ENCODE measurements at places on chromosomes 1 and 21. TPM values are rescaled to one million over a fixed set of nuclear protein-coding genes. Genes with fewer than 3 reads are reported as not detected.

CLCA2 gene
- 5.3 TPM for total RNA-seq

SLC16A4 gene
- 76.0 TPM for total RNA-seq

GNG12 gene
- total RNA-seq: 204 TPM

PRKAA2 gene
- total RNA-seq: 0.88 TPM

DNA sequence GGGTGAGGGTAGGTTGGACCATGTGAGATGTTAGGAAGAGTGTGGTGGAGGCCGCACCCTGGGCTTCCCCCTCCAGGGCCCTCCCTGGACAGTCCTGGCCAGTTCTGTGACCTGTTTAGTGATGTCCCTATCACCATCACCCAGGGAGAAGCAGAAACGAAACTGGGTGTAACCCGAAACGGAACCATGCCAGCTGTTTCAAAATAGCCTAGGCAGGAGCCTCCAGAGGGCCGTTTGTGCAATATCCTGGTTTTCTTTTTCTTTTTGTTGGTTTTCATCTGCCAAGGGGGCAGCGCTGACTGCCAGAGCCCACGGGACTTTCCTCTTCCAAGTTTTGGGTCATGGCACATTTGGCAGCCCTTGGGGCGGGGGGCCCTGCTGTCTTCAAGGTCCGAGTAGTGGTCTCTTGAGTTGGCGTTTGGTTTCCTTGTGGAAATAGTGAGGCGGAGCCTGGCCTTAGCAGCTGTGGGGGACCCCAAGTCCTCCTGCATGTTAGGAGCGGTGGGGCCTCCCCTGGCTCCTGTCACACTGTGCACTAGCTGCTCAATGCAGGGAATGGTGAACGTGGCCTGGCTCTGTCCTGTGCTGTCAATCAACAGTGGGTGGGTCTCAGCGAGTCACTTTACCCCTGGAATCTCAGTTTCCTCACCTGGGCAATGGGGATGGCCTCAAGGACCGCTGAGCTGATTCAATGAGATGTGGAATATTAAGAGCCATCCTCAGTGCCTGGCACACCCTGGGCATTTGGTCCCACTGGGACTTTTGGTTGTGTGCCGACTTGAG, 90.7 kb downstream of the ARHGEF10L start:
- H3K36me3 ChIP-seq: peaks cover 32% of the 10 kb centered on the region
- peaks cover 37% of the 10 kb centered on the region for H3K4me1 ChIP-seq
- H3K4me3 ChIP-seq: peak overlapping the region; percentile 19
- no peak for DNase-seq
- no peaks in the 10 kb centered on the region for H3K27me3 ChIP-seq
- peak overlapping the region; percentile 28 for H3K27ac ChIP-seq

DNA sequence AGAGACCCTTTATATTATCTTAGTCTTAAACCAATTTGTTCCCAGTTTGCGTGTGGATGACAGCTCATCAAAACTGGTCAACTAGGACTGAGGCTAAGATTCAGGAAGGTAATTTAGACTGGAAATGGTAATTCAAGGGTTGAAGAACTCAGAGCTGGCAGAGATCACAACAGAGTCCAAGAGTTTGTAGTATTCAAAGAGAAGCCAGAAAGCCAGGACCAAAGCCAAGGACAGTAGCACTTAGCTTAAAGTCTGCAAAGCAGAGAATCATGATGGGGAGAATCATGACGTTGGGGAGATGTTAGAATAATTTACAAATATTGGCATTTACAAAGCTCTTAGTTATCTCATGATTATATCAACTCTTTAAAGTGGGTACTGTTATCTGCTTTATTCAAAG, 32.6 kb downstream of the RNF11 start:
- peaks cover 68% of the 10 kb centered on the region for H3K4me1 ChIP-seq
- peaks cover 20% of the 10 kb centered on the region for H3K36me3 ChIP-seq
- no peaks in the 10 kb centered on the region for H3K27me3 ChIP-seq
- H3K4me3 ChIP-seq: no peak overlapping the region

DNA sequence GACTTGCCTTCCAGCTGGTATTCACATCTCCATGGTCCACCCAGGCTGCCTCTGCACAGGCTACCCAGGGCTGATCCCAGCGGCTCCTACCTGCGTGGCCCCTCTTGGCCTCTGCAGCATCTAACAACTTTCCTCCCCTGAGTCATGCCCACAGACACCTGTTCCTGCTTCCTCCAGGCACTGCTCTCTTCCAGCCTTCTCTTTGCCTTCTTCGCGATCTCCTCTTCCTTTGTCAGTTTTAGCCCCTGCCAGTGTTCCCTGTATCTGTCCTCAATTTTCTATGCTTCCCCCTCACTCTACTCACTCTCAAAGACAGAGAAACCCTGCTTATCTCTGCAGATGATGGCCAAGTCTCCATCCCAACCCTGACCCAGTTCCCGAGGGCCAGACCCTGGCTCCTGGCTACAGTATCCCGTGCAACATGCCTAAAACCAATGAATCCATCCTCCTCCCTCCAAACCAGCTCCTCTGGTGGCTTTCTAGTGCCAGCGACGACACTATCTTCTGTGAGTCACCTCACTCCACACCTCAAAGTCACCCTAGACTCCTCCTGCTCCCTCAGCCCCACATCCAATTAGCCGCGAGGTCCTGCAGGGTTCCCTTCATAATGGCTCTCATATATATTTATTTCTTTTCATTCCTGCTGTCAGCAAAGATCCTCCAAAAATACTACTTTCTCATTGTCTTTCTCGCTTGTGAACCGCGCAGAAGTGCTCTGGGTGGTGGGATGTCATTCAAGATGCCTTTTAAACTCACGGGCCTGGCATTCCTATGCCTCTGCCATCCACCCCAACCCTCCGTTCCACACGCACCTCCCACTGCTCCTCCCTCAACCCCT, 259.2 kb downstream of the TOMM20 start:
- no peaks in the 10 kb centered on the region for H3K27me3 ChIP-seq
- no peaks in the 10 kb centered on the region for H3K36me3 ChIP-seq
- H3K27ac ChIP-seq: no peak overlapping the region

- H3K27me3 ChIP-seq: peaks cover 27% of the 10 kb centered on the region
- H3K4me1 ChIP-seq: peaks cover 10% of the 10 kb centered on the region
- no peaks in the 10 kb centered on the region for H3K36me3 ChIP-seq
- no peak overlapping the region for H3K4me3 ChIP-seq
Observed at GRCh38 chr21:36663033-36663855, 35.7 kb upstream of the SIM2 start.

- DNase-seq: no peak
- H3K4me3 ChIP-seq: no peak overlapping the region
- no peaks in the 10 kb centered on the region for H3K36me3 ChIP-seq
- no peak overlapping the region for H3K27ac ChIP-seq
- H3K27me3 ChIP-seq: no peaks in the 10 kb centered on the region
Observed at GRCh38 chr21:15324542-15324941, 259.7 kb upstream of the NRIP1 start.

DNA sequence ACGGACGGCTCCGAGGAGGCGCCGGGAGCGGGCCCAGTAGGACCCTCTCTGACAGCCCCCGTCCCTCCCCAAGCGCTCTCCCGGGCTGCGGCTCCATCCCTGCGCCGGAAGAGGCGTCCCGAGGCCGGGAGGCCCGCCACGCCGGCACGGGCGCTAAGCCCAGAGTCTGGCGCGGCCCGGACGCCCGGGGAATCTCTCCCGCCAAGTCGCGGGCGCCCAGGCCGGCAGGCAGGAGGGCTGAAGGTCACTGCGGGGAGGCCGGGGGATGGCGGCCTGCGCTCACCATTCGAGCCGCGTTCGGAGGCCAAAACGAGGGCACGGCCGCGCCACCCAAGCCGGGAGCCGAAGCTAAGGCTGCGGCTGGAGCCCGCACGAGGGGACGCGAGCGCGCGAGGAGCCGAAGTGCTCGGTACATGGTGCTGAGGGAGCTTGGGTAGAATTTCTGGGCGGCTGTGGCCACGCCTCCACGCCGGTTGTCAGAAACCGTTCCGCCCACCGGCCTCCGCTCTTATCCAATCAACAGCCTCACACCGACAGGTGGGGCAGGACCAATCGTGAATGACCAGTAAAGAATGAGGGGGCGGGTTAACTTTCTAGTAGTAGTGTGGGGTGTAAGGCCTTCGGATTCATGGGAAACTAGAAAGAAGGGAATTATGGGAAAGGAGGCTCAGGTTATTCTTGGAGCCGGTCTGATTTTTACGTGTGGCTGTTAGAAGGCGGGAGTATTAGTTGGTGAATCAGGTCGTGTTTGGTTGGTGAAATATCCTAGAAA, at the start of gene FH:
FH (minus strand) TSS at position 448 of the 772 bp plus-strand sequence; CDS start at position 415, 33 bp downstream.
- peaks cover 10% of the 10 kb centered on the region for H3K4me1 ChIP-seq
- peak within 1 kb of the TSS; percentile 90 for H3K4me3 ChIP-seq
- peaks cover 7% of the 10 kb centered on the region for H3K36me3 ChIP-seq
- H3K27me3 ChIP-seq: peaks cover 25% of the 10 kb centered on the region
- DNase-seq: peak; percentile 94

GRCh38 chr1:112358061-112358770, 37.8 kb upstream of the CTTNBP2NL start:
- H3K4me3 ChIP-seq: no peak overlapping the region
- DNase-seq: no peak
- H3K36me3 ChIP-seq: no peaks in the 10 kb centered on the region
- H3K27ac ChIP-seq: no peak overlapping the region
- peaks cover 20% of the 10 kb centered on the region for H3K4me1 ChIP-seq

GRCh38 chr21:33587792-33588484, 546 bp downstream of the DONSON start:
- peaks cover 8% of the 10 kb centered on the region for H3K36me3 ChIP-seq
- no peaks in the 10 kb centered on the region for H3K27me3 ChIP-seq
- DNase-seq: peak; percentile 87
- peak overlapping the region; percentile 95 for H3K4me3 ChIP-seq
- peak overlapping the region; percentile 92 for H3K27ac ChIP-seq

DNA sequence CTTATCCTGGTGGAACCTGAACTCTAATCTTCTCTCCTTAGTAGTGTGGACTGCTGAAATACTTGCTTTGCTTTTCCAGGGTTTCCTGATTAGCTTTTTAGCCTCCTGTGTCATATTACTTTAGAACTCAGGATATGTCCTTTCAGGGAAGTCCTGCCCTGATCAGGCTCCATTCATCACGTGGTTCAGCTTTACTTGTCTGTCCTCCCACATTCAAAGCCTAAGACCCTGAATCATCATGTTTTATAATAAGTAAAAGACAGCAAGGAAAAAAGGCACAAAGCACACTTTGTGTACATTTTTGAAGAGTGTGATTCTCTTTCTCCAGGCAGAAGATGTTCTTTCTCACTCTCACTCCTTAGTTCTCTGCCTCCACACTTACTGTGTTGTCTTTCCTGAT, 70.6 kb downstream of the PATJ start:
- H3K36me3 ChIP-seq: no peaks in the 10 kb centered on the region
- no peaks in the 10 kb centered on the region for H3K27me3 ChIP-seq
- DNase-seq: no peak
- H3K27ac ChIP-seq: no peak overlapping the region

- no peak overlapping the region for H3K27ac ChIP-seq
- no peak overlapping the region for H3K4me3 ChIP-seq
- DNase-seq: no peak
- no peaks in the 10 kb centered on the region for H3K4me1 ChIP-seq
- H3K36me3 ChIP-seq: no peaks in the 10 kb centered on the region
- peaks cover 2% of the 10 kb centered on the region for H3K27me3 ChIP-seq
Observed at GRCh38 chr1:182726912-182727311, 42.5 kb upstream of the RGS8 start.

- H3K27ac ChIP-seq: no peak overlapping the region
- no peak overlapping the region for H3K4me3 ChIP-seq
- no peak for DNase-seq
- no peaks in the 10 kb centered on the region for H3K27me3 ChIP-seq
Observed at GRCh38 chr1:177472567-177472966, 301.8 kb downstream of the BRINP2 start.
